Karpas-422 (cell line): ENCODE measurements at places on chromosomes 4 and X. TPM values are rescaled to one million over a fixed set of nuclear protein-coding genes. Genes with fewer than 3 reads are reported as not detected.

GRCh38 chrX:1876041-1876440 is 261.2 kb downstream of the ASMT start:
- H3K4me1 ChIP-seq, result no peaks in the 10 kb centered on the region
- no peaks in the 10 kb centered on the region for H3K27me3 ChIP-seq
- H3K36me3 ChIP-seq, result no peaks in the 10 kb centered on the region
- no peak for DNase-seq
- no peak overlapping the region for H3K4me3 ChIP-seq
- H3K27ac ChIP-seq, result no peak overlapping the region

DNA sequence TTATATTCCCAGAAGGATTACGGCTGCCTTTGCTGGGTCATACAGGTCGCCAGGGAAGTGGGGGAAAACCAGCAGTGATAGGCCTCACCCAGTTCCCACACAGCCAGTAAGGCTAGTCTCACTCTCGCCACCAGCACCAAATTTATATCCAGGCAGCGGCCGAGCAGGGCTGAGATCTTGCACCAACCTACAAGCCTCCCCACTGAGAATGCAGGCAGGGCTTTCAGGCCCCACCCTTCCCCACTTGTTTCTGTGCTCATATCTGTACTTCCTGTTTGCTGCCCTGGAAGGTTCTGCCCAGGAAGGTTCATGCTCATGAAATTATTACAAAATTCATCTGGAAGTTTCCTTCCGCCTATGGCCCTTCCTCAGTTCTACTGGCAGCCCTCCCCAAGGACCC is 179.7 kb downstream of the STIM2 start:
- no peak overlapping the region for H3K27ac ChIP-seq
- no peaks in the 10 kb centered on the region for H3K4me1 ChIP-seq
- no peaks in the 10 kb centered on the region for H3K36me3 ChIP-seq
- 0 out of 2 replicates have a peak, but pooled peaks cover 2% of the 10 kb centered on the region for H3K27me3 ChIP-seq
- H3K4me3 ChIP-seq, result no peak overlapping the region
- DNase-seq, result no peak

DNA sequence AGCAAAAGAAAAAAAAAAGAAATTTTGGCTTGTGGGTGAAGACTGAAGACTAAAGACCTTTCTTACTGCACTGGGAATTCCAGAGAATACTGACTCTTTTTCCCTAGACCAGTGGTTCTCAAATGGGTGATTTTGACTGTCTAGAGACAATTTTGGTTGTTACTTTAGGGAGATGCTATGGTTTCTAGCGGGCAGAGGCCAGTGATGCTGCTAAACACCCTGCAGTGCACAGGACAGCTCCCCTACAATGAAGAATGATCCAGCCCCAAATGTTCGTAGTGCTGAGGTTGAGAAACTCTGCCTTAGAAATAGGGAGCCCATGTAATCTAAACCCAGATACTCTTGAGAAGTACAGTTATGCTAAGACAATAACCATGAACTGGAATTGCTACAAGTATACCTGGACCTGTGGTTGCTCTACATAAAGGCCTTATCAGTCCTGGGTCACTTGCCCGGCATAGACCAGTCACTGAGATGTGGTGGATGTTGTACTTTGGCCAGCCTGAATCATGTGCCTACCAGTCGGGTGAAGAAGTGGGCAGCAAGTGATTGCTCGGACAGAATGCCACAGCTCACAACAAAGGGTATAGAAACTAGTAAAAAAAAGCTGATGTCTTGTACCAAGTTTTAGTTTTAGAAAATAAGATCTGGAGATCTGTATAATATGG is 16.0 kb downstream of the ARHGAP10 start:
- H3K4me3 ChIP-seq, result no peak overlapping the region
- no peak for DNase-seq
- H3K36me3 ChIP-seq, result no peaks in the 10 kb centered on the region

- H3K27ac ChIP-seq, result no peak overlapping the region
- no peaks in the 10 kb centered on the region for H3K4me1 ChIP-seq
- H3K4me3 ChIP-seq, result no peak overlapping the region
- no peak for DNase-seq
- no peaks in the 10 kb centered on the region for H3K36me3 ChIP-seq
These were observed 81.4 kb downstream of the DDIT4L start for GRCh38 chr4:100108869-100109268.

- H3K4me1 ChIP-seq, result peaks cover 7% of the 10 kb centered on the region
- H3K27me3 ChIP-seq, result no peaks in the 10 kb centered on the region
- DNase-seq, result no peak
- H3K4me3 ChIP-seq, result no peak overlapping the region
- H3K36me3 ChIP-seq, result no peaks in the 10 kb centered on the region
These were observed 5.6 kb upstream of the TXK start for GRCh38 chr4:48139691-48140090.

DNA sequence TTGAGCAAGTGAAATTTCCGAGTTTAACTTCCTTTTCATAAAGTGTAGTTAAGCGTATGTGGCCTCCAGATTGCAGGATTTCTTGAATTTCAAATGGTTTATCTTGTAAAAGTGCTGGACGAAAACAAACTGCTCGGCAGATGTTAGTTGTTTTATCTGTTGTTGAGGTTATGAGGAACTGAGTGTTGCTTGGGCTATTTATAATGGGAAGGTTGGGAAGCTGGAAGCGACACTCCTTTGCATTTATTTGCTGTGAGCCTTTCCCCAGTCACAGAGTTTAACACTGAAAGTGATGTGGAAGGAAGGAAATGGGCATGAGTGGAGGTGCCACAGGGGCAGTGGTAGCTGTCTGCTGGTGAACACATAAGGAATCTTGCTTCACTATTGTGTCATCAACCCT is 284.9 kb downstream of the PCDH7 start:
- H3K36me3 ChIP-seq, result no peaks in the 10 kb centered on the region
- no peaks in the 10 kb centered on the region for H3K4me1 ChIP-seq
- H3K27me3 ChIP-seq, result no peaks in the 10 kb centered on the region
- no peak overlapping the region for H3K27ac ChIP-seq
- no peak for DNase-seq
- H3K4me3 ChIP-seq, result no peak overlapping the region

DNA sequence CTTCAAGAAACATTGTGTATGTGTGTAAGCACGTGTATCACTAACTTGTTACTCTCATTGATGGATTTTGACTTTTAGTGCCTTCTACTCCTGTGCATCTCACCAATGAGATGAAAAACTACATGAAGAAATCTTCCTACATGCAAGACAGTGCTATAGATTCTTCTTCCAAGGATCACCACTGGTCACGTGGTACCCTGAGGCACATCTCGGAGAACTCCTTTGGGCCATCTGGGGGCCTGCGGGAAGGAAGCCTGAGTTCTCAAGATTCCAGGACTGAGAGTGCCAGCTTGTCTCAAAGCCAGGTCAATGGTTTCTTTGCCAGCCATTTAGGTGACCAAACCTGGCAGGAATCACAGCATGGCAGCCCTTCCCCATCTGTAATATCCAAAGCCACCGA is 86.5 kb downstream of the SLC10A6 start:
- H3K4me1 ChIP-seq, result no peaks in the 10 kb centered on the region
- no peak for DNase-seq
- H3K36me3 ChIP-seq, result no peaks in the 10 kb centered on the region
- no peak overlapping the region for H3K4me3 ChIP-seq
- H3K27ac ChIP-seq, result no peak overlapping the region

DNA sequence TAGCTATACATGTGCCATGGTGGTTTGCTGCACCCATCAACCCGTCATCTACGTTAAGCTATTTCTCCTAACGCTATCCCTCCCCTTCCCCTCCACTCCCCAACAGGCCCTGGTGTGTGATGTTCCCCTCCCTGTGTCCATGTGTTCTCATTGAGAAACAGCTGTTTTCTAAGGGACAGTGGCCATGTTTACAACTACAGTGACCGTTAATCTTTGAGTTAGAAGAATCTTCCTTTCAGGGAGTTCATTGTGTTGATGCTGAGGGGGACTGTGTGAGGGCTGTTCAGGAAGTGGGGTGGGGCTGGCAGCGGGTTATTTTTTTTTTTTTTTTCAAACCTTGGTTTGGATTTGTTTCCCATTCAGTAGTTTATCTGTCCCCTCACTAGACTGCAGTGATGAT is 179.9 kb downstream of the NHS start:
- H3K36me3 ChIP-seq, result no peaks in the 10 kb centered on the region
- no peak overlapping the region for H3K4me3 ChIP-seq
- no peaks in the 10 kb centered on the region for H3K4me1 ChIP-seq
- no peak for DNase-seq

DNA sequence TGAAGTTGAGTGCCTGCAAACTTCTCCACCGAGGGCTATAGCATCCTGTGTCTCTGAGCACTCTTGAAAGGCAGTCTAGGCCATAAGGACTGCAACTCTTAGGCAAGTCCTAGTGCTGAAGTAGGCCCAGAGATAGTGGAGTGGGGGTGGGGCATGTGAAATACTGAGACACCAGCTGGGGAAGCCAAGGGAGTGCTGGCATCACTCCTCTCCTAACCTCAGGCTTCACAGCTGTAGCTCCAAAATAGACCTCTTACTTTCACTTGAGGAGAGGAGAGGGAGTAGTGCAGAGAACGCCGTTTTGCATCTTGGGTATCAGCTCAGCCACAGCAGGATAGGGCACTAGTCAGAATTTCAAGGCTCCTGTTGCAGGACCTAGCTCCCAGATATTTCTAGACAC is 56.2 kb upstream of the CYSLTR1 start:
- no peak overlapping the region for H3K4me3 ChIP-seq
- no peaks in the 10 kb centered on the region for H3K27me3 ChIP-seq
- no peaks in the 10 kb centered on the region for H3K36me3 ChIP-seq
- no peak for DNase-seq
- H3K4me1 ChIP-seq, result no peaks in the 10 kb centered on the region
- H3K27ac ChIP-seq, result no peak overlapping the region

- peak overlapping the region; percentile 93 for H3K27ac ChIP-seq
- H3K4me3 ChIP-seq, result peak overlapping the region; percentile 56
- H3K4me1 ChIP-seq, result peaks cover 57% of the 10 kb centered on the region
- no peaks in the 10 kb centered on the region for H3K27me3 ChIP-seq
These were observed 11.5 kb upstream of the TLR1 start for GRCh38 chr4:38815885-38816782.

DNA sequence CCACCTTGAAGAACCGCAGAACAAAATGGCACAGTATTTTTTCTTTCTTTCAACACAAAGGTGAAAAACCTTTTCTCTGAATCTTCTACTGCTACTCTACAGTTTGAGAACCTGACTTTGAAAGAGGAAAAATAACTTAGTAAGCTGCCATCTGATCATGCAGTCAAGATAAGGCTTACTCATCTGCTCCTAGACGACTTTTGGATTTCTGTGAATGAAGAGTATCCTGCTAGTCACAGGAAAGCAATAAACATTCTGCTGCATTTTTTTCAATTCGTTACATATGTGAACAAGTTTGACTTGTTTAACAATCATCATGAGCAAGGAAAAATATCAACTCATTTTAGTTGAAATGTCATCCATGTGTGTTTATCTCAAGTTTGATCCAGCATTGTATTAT is 25.2 kb downstream of the TIGD2 start:
- no peak overlapping the region for H3K27ac ChIP-seq
- no peaks in the 10 kb centered on the region for H3K36me3 ChIP-seq
- H3K27me3 ChIP-seq, result no peaks in the 10 kb centered on the region
- DNase-seq, result no peak

GRCh38 chrX:72094894-72095293 is 36.8 kb downstream of the RTL5 start:
- H3K4me1 ChIP-seq, result peaks cover 3% of the 10 kb centered on the region; the same call in 1 of the 2 replicates
- no peaks in the 10 kb centered on the region for H3K36me3 ChIP-seq
- peak; percentile 68 for DNase-seq

GRCh38 chr4:178086320-178086719 is 644.1 kb upstream of the AGA start:
- no peak for DNase-seq
- H3K27ac ChIP-seq, result no peak overlapping the region
- H3K36me3 ChIP-seq, result no peaks in the 10 kb centered on the region

GRCh38 chrX:7147413-7147977 is at the start of gene STS:
Gene STS, plus strand, starts transcription at chrX:7147712. Its CDS starts 105,488 bp downstream, at chrX:7253200.
- peak within 1 kb of the TSS; percentile 81 for H3K4me3 ChIP-seq
- peaks cover 16% of the 10 kb centered on the region; the same call in 1 of the 2 replicates for H3K36me3 ChIP-seq
- no peaks in the 10 kb centered on the region for H3K27me3 ChIP-seq
- peak; percentile 90 for DNase-seq

- no peak overlapping the region for H3K4me3 ChIP-seq
- peaks cover 23% of the 10 kb centered on the region for H3K4me1 ChIP-seq
- H3K36me3 ChIP-seq, result no peaks in the 10 kb centered on the region
- no peak overlapping the region for H3K27ac ChIP-seq
These were observed 48.1 kb downstream of the RPGR start for GRCh38 chrX:38279188-38279587.

GRCh38 chr4:128241019-128241418 is 46.6 kb downstream of the PGRMC2 start:
- H3K27ac ChIP-seq, result no peak overlapping the region
- no peaks in the 10 kb centered on the region for H3K36me3 ChIP-seq
- H3K4me1 ChIP-seq, result peaks cover 9% of the 10 kb centered on the region; the same call in 1 of the 2 replicates
- no peak for DNase-seq

GRCh38 chrX:49117581-49117980 is 6.0 kb downstream of the GPKOW start:
- no peaks in the 10 kb centered on the region for H3K36me3 ChIP-seq
- no peak for DNase-seq

DNA sequence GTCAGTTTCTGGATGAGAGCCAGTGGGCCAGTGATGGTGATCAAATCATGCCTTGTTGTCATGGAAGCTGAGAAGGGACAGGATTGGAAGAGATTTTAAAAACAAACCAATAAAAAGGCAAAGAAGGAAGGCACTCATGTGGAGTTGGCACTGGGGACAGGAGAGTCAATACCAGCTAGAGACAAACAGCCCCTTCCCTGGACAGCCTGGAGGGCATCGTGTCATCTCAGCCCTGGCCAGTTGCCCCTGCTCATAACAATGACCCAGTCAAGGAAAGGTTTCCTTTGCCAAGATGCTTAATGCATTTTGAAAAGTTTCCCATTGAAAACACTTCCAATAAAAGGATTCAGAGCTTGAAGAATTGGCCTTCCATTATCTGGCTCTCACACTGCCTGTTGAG is 55.5 kb downstream of the SCML1 start:
- H3K36me3 ChIP-seq, result no peaks in the 10 kb centered on the region
- H3K27me3 ChIP-seq, result no peaks in the 10 kb centered on the region
- no peak for DNase-seq
- H3K27ac ChIP-seq, result no peak overlapping the region

DNA sequence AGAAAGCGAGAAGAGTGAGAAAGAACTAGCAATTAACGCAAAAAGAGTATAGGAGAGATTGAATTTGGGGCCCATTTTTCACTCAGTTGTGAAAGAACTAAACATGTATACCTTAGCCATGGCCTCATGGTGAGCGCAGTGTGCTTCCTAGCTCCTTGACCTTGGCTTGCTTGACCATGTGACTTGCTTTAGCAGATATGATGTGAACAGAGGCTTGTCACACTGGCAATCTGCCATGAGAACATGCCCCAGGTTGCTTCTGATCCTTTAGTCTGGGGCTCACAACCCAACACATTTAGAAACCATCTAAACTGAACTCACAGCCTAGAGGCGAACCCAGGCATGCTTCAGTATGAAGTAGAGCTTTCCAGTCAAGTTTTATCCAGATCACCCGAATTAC is 260.1 kb upstream of the FTHL17 start:
- no peaks in the 10 kb centered on the region for H3K4me1 ChIP-seq
- DNase-seq, result no peak
- H3K36me3 ChIP-seq, result no peaks in the 10 kb centered on the region
- H3K4me3 ChIP-seq, result no peak overlapping the region
- H3K27ac ChIP-seq, result no peak overlapping the region
- no peaks in the 10 kb centered on the region for H3K27me3 ChIP-seq

RHOH gene
- 39.5 and 68.4 TPM in 2 replicates for total RNA-seq

DIPK2B gene
- not detected in 2 replicates for total RNA-seq

DUX4 gene
- total RNA-seq, result not detected in 2 replicates

PABPC5 gene
- not detected in 2 replicates for total RNA-seq

GABRG1 gene
- total RNA-seq, result not detected in 2 replicates

RPA4 gene
- total RNA-seq, result not detected in 2 replicates

TSPAN5 gene
- total RNA-seq, result 0.15 and 0.18 TPM in 2 replicates

DGKK gene
- total RNA-seq, result not detected in 2 replicates

BMP3 gene
- not detected in 2 replicates for total RNA-seq

BST1 gene
- not detected in 2 replicates for total RNA-seq
